ENCODE measurements at places on chromosomes 7 and 10.

- no peak for DNase-seq
Observed at GRCh38 chr7:155448632-155449007, 9.3 kb upstream of the EN2 start.

DNA sequence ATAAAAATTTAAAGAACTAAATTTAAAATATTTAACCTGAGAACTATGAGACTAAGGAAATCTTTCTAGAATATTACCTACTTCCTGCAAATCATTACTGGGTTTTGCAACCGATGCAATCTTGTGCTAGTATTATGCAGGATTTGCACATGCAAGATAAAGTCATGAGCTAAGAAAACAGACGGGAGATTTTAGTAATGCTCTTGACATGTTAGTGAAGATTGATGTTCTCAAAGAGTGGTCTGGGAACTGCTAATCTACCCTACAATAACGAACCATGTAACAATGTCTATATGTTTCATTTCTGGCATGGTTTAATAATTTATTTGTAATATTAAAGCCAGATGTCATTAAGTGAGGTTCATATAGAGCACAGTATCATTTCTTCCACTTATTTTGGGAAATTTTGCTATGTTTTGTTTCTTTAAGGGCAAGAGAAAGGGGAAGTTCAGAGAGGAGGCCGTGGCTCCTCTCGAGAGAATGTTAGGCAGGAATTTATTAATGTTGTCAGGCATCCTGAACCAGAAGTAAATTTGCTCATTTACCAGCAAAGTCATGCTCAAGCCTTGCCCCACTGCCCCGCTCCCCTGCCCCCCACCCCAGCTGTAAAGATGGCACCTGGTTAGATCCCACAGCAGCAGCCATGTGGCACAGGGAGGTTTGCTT is 22.8 kb downstream of the LRRC17 start:
- DNase-seq, result no peak

GRCh38 chr7:127758105-127758504 is 106.1 kb downstream of the SND1 start:
- no peak for DNase-seq

- DNase-seq, result no peak
Observed at GRCh38 chr10:93872375-93873158, 21.2 kb upstream of the SLC35G1 start.

DNA sequence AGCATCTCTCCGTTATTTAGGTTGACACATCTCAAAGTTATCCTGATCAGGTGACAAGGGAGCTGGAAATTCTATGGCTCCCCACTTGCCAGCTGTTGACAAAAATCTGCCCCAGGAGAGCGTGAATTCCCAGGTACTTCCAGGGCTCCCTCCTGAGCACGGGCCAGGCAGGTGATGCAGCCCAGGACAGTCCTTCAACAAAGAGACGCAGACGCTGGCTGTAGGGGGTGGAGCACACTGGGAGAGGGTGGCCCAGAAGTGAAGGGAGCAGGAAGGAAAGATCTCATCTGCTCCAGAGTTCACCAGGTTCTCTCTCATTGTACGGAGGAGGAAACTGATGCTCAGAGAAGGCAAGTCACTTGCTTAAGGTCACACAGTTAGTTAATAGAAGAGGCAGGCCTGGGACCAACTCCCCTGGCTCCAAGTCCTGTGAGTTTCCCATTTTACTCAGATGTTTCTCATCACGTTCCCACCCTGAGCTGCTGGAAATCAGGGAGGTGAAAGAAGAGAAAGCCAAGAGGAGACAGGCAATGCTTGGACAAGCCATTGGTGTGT is 41.0 kb upstream of the CHST3 start:
- DNase-seq, result no peak

DNA sequence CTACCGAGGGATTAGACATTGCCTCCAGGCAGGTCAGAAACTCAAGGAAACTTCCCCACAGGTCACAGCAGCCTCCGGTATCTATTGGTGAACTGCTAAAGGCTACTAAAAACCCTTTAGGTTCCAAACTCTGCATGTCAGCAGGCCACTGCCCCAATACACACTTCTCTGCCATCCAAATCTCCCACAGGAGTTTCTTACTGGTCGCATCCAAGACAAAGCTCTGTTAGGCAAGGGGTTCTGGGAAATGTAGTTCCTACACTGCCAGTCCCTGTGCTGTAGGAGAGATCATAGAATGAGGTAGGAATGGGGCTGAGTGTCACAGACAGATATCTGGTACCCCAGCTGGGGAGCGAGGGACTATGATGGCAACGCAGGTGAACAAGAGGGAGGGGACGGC is 757.0 kb upstream of the C7orf33 start:
- no peak for DNase-seq

GRCh38 chr10:71598621-71599055 is 120.9 kb downstream of the C10orf105 start:
- DNase-seq, result peak; percentile 48

DNA sequence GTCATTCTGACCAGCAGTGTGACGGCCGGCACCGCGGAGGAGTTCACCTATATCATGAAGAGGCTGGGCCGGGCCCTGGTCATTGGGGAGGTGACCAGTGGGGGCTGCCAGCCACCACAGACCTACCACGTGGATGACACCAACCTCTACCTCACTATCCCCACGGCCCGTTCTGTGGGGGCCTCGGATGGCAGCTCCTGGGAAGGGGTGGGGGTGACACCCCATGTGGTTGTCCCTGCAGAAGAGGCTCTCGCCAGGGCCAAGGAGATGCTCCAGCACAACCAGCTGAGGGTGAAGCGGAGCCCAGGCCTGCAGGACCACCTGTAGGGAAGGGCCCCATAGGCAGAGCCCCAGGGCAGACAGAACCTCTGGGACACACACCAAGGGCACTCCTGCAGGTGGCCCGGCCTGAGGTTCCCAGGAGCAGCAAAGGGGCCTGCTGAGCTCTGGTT is 9.0 kb downstream of the RBP3 start:
- DNase-seq, result no peak

DNA sequence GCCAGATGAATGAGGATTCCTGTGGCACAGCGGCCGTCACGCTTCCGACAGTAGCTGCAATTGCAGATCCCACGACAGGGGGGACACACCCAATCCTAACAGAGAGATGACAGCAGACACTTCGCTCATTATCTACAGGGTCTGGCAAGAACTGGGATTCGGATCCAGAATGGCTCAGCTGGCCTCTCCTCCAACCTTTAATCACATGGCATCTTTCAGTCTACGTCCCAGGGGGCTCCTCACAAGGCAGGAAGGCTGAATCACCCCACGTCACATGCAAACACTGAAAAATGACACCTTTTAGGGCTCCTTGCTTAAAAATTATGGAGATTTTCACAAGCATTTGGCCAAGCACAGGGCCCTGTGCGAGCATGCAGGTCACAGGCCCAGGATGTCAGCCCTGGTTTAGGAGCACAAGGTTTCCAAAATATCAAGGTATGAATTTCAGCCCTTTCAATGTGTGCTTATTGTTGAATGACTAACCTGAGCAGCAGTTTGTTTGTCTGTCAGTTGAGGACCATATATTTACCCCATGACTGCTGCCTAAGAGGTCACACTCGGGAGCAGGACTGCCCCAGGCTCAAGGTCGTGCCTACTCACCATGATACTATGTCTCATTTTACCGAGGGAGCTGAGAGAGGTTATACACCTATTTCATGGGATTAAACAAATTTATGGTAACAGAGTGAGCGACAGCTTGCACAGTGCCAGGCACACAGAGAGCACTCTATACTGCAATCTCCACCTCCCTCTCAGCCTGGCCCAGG is 42.5 kb downstream of the CDCA7L start:
- DNase-seq, result no peak

- no peak for DNase-seq
Observed at GRCh38 chr10:100006243-100006886, 3.4 kb downstream of the DNMBP start.

DNA sequence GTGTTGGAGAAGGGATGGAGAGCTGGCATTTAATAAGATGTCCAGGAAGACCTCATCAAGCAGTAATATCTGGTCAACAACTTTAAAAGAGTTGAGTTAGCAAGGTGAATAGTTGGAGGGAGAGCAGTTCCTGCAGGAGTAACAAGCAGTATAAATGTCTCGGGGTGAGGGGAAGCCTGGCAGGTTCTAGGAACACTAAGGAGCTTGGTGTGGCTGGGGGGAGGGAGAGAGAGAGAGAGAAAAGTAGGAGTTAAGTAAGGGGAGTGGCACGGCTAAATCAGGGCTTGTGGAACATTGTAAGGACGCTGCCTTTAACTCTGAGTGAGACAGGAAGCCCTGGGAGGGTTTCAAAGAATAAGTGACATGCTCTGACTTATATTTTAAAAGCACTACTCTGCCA is 22.0 kb upstream of the LAMB4 start:
- no peak for DNase-seq

- no peak for DNase-seq
Observed at GRCh38 chr7:16934722-16935340, 53.0 kb upstream of the AGR3 start.

Data from muscle of arm (tissue), 14 donors.